ENCODE measurements at places on chromosomes 4 and X. TPM values are rescaled to one million over a fixed set of nuclear protein-coding genes. Genes with fewer than 3 reads are reported as not detected.

- no peak for DNase-seq
Observed at GRCh38 chr4:134702374-134702773, 500.8 kb upstream of the PABPC4L start.

- no peak for DNase-seq
Observed at GRCh38 chr4:3830774-3831528, 64.8 kb downstream of the ADRA2C start.

GRCh38 chrX:119041175-119041574 is 31.6 kb upstream of the CT47C1 start:
- no peak for DNase-seq

GRCh38 chr4:94669672-94670664 is 87.8 kb upstream of the BMPR1B start:
- DNase-seq, result no peak

Gene ADAMTS3
- total RNA-seq, result not detected

Gene SAGE1
- not detected for total RNA-seq

- DNase-seq, result no peak
Observed at GRCh38 chrX:153830640-153831428, 490 bp upstream of the PDZD4 start.

DNA sequence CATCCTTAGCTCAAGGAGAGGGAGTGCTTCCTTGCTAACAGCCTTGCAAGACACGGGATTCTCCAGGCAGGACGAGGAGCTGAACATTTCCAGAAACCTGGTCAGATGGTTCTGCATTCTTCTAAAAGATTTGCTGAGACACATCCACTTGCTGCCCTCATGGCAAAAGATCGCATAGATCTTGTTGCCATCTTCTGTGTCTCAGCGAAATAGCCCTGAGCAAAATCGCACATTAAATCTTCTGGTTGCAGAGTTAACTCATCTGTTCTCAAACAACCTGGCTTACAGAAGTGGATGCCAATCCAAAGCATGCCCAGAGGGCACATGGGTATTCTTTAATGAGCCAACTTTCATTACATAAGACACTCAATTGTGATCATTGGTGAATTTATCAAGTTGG is 167.5 kb downstream of the PRKX start:
- DNase-seq, result no peak

DNA sequence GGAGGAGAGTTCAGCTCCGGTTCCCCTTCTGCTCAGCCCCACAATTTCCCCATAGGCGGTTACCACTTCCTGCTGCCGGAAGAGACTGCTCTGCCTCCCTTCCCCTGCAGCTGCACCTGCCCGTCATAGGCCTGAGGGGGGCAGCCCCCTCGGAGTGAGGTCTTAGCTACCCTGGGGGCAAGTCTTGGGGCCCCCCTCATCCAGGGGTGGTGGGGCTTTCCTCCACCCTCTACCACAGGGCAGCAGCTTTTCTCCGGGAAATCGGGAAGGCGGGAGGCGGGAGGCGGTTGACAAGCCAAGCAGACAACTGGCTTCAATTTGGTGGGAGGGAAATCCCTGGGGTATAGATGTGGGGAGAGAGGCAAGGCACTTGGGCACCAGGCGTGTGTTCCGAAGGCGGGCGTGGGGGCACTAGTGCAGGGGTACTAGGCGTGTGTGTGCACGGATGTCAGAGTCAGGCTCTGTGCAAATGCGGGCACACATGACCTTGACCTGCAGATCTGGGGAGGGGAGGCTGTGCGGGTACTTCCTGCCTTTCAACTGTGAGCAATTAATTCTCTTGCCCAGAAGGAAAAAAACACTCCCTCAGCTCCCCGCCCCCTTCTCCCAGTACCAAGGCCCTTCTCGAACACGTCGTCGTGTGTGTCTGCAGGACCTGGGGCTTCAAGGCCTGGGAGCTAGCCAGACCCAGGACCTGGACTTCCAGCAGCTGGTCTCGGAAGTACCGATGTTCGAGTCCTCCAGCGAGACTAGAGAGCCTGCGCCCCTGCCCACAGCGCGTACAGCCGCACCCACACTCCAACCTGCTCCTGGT is 1.0 kb upstream of the ARHGAP4 start:
- peak; percentile 90 for DNase-seq

Gene RNF212
- total RNA-seq, result 1.5 TPM

Gene H2BW2
- not detected for total RNA-seq

All from natural killer cell treated with Interleukin-12 subunit alpha and Interleukin-12 subunit beta and Interleukin-15 and Interleukin-18, amount 100 ng/mL, for 72 hours (primary cell).